ENCODE measurements at places on chromosomes 16 and 17.

- DNase-seq, result no peak
Observed at GRCh38 chr17:33390479-33391176, 97.5 kb upstream of the ASIC2 start.

DNA sequence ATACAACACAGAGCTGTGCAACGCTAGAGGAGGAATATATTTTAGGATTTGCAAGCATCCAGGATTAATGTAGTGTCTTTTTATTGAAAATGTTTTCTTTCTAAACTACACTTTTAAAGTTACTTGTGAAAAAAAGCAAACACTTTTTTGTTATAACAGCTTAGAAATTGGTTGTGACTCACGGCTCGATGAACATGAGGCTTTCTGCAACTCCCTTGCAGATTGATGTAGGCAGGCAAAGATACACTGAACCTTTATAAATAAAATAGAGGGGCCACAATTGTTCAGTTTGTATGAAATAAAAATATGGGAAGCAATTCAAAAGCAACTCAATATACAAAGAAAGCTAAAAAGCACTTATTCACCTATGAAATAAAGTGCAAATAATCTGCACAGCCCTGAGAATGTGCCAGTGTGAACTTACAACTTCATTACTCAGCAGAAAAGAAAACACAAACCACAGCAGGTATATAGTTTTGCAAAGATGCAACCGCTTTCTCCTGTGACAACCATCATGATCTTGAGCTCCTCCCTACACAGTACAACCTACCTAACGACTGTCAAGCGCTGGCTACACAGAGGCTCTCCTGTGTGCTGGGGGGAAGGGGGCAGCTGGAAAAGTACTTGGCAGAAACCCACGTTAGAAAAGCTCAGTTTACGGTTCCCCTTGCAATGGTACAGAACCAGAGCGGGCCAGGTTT lies 948 bp downstream of the LUC7L start:
- no peak for DNase-seq

GRCh38 chr16:24523569-24523968 lies 15.8 kb upstream of the RBBP6 start:
- DNase-seq, result no peak

- DNase-seq, result peak; percentile 95
Observed at GRCh38 chr16:53098526-53099317, 43.9 kb downstream of the CHD9 start.

GRCh38 chr16:31352376-31353115 lies 2.4 kb upstream of the ITGAX start:
- DNase-seq, result no peak

- no peak for DNase-seq
Observed at GRCh38 chr17:81457401-81457800, 55.2 kb downstream of the ACTG1 start.

DNA sequence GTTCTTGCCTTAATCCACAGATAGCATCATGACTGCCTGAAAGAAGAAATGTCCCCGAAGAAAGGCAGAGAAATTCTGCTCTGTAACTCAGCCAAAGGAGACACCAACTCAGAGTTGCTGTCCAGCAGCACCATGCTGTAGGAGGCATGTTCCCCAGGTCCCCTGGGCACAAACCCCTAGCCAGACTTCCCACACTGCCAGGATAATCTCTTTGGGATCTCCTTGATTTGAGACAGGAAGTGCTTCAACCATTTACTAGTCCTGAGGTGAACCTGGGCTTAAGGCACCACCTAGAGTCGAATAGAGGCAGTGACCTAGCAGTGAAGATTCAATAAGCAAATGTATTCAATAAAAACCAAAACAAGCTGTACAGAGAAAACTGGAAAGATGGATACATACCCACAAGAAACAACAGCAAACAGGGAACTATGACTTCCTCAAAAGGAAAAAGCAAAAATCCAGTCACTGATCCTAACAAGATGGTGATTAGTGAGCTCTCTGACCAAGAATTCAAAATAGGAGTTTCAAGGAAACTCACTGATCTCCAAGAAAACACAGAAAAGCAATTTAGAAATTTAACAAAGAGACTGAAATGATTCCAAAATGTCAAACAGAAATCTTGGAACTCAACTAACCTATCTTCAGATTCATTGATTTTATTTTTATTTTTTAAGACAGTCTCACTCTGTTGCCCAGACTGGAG lies 5.7 kb downstream of the OR4D2 start:
- DNase-seq, result no peak

- DNase-seq, result peak; percentile 94
Observed at GRCh38 chr16:56617212-56618085, 8.1 kb upstream of the MT1E start.

- no peak for DNase-seq
Observed at GRCh38 chr17:58120195-58120822, 27.9 kb upstream of the OR4D1 start.

GRCh38 chr17:28744104-28744971 lies 527 bp downstream of the TRAF4 start:
- DNase-seq, result peak; percentile 88

DNA sequence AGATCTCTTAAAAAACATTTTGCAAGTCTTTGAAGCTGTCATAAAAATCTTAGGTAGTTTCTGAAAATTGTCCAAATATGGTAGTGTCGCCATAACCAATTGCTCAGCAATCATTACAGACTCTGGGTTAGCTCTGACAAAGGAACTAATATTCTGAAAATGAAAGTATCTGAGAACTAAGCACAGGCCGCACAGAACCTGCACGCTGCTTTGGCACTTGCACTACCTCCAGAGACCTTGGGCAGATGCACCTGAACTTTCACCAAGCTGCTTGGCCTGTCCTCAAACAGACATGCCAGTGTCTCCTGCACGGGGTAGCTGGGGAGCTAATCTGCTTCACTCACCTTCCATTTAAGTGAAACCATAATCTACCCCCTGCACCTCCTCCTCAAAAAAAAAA lies 317.0 kb downstream of the MAF start:
- DNase-seq, result no peak

- no peak for DNase-seq
Observed at GRCh38 chr17:82213251-82214011, 789 bp upstream of the CCDC57 start.

GRCh38 chr16:70482624-70483023 lies 28.2 kb downstream of the FCSK start:
- no peak for DNase-seq

Measured in posterior vena cava (tissue), 2 donors.